Stimulated activated CD4-positive, alpha-beta T cell treated with anti-CD3 and anti-CD28 coated beads, TNF-alpha, amount 100 ng/mL, for 24 hours (primary cell): ENCODE measurements at places on chromosomes 4 and X.

- no peak for DNase-seq
Observed at GRCh38 chr4:109234596-109234995, 67.9 kb downstream of the COL25A1 start.

DNA sequence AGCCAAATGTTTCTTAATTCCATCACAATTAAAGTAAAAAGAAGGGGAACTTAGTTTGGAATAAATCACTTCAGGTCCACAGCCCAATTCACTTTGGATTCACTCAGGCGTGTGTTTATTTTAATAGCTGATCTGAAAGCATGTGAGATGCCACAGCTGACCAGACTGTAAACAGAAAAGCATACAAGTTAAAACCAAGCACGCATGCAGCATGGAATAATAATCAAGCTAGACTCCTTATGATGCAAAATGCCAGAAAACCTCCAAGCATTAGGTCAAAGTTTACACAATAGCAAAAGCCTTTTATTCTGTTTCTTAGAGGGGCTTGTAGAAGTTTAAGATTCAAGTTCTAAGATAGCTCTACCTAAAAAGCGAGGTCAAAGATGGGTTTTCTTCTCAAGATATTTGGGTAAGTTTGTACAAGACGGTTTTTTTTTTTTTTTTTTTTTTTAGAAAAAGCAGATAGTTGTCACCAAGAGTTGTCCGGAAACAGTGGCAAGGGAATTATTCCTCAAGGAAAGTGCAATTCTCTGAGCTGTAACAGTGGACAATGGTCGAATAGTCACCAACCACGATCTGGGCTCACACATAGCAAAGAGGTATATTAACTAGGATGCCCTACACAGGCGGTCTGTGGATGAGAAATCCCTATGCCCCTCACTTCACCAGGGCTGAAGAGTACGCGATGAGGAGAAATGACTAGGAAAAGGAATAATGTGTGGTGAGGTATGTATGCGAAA is 763 bp upstream of the PRRG1 start:
- no peak for DNase-seq

- no peak for DNase-seq
Observed at GRCh38 chr4:118865091-118865708, 23.5 kb upstream of the SYNPO2 start.

GRCh38 chr4:187204389-187204918 is 480.8 kb upstream of the FAT1 start:
- DNase-seq, result no peak

DNA sequence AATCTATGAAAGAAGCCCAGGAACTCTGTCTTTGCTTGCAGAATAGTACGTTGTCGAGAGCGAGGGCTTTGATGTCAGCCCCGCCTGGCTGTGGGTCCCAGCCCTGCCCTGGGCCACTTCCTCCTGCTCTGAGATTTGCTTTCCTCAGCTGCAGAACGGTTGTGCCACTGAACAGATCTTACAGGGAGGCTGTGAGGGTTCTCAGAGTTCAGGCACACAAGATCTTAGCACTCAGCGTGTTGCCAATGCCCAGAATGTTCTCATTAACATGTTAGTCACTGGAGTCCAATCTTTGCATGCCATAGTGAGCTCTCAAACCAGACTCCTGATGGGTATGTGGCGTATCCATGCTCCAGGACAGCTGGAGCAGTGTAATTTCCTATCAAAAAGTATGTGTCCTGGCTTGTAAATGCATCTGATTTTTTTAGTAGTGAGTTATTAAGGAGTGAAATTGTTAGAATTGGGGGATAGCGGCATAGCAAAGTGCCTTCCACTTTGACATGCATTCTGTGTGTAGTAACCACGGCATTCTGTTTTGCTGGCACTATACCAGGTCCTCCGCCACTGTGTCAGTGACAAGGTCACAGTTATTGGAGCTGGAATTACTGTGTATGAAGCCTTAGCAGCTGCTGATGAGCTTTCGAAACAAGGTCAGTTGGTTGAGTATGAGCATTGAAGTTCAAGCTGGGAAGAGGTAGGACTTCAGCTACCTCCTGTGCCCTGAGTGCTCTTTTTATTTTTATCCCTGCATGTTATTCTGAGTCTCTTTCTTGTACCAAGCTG is 31.6 kb downstream of the TKTL1 start:
- DNase-seq, result no peak

- no peak for DNase-seq
Observed at GRCh38 chr4:58214376-58214775, 1104.2 kb upstream of the IGFBP7 start.
